Brain (organoid and tissue), 16 donors: ENCODE measurements at places on chromosomes 1 and 21. TPM values are rescaled to one million over a fixed set of nuclear protein-coding genes. Genes with fewer than 3 reads are reported as not detected.

Gene AMIGO1
- polyA plus RNA-seq, result 19.2 TPM

Gene HHAT
- polyA plus RNA-seq, result 3.2 TPM

Gene TNFRSF4
- polyA plus RNA-seq, result 1.2 TPM

Gene KRTAP23-1
- not detected for polyA plus RNA-seq

Gene LINGO4
- polyA plus RNA-seq, result 0.12 TPM

Gene ZNF695
- polyA plus RNA-seq, result 2.4 TPM

Gene TSSK3
- not detected for polyA plus RNA-seq

Gene SPATA17
- 2.3 TPM for polyA plus RNA-seq

Gene FLG2
- polyA plus RNA-seq, result not detected

Gene SPRR1A
- polyA plus RNA-seq, result 91.9 TPM

Gene KANK4
- polyA plus RNA-seq, result 1.7 TPM

Gene GPR157
- polyA plus RNA-seq, result 0.15 TPM

Gene PRKAB2
- polyA plus RNA-seq, result 6.8 TPM

Gene CD101
- polyA plus RNA-seq, result 1.7 TPM

Gene SERPINC1
- 0.22 TPM for polyA plus RNA-seq

Gene EXO5
- polyA plus RNA-seq, result 9.6 TPM

Gene F3
- 13.9 TPM for polyA plus RNA-seq

Gene SAMD13
- polyA plus RNA-seq, result 0.49 TPM

Gene HES2
- polyA plus RNA-seq, result not detected

Gene GBP3
- polyA plus RNA-seq, result 0.51 TPM

Gene CDA
- polyA plus RNA-seq, result 2.9 TPM

Gene GPBP1L1
- 38.6 TPM for polyA plus RNA-seq

Gene CYP4A11
- 0.15 TPM for polyA plus RNA-seq

Gene LENEP
- polyA plus RNA-seq, result not detected

Gene RGS5
- 69.7 TPM for polyA plus RNA-seq

Gene BMP8B
- polyA plus RNA-seq, result 10.3 TPM

Gene TTC34
- polyA plus RNA-seq, result 0.12 TPM

Gene TMEM183A
- polyA plus RNA-seq, result 80.2 TPM

Gene FAM3B
- 11.0 TPM for polyA plus RNA-seq

Gene FRRS1
- not detected for polyA plus RNA-seq

Gene MFN2
- polyA plus RNA-seq, result 82.1 TPM

Gene ALX3
- polyA plus RNA-seq, result 19.3 TPM

Gene C8A
- not detected for polyA plus RNA-seq

Gene OR2T2
- polyA plus RNA-seq, result not detected

Gene TNFRSF8
- not detected for polyA plus RNA-seq

Gene KRTAP19-1
- polyA plus RNA-seq, result not detected

Gene HPDL
- polyA plus RNA-seq, result 9.4 TPM

Gene ADAMTS5
- polyA plus RNA-seq, result 0.22 TPM

Gene DOCK7
- 17.5 TPM for polyA plus RNA-seq

Gene CHODL
- 0.64 TPM for polyA plus RNA-seq
